HFFc6 (cell line): ENCODE measurements at places on chromosomes 7 and 10.

- no peak for DNase-seq
These were observed 899.5 kb upstream of the CELF2 start for GRCh38 chr10:10118131-10118530.

- DNase-seq = no peak
These were observed 8.4 kb upstream of the ZNF853 start for GRCh38 chr7:6606866-6607583.

- no peak for DNase-seq
These were observed 110.7 kb downstream of the INHBA start for GRCh38 chr7:41592236-41592635.

- no peak for DNase-seq
These were observed 141.7 kb upstream of the PFKP start for GRCh38 chr10:2925631-2926030.

GRCh38 chr10:17643339-17643754 is 604 bp upstream of the STAM start:
- DNase-seq = peak; percentile 84

DNA sequence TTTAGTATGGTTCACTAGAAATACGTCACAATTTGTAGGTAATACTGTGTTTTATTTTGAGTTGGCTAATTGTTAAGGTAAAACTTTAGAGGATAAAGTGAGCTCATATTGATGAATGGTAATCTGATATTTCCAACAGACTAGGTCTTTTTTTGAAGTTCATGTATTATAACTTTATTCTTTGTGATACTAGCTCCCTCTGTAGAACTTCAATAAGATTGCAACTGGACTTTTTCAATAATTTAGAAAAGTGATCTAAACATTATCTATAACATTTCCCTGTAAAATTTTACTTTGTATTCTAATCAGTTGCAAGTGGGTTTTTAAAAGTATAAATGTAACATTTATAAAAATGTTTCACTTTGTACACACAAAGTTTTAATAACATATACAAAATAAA is 83.5 kb downstream of the ADK start:
- no peak for DNase-seq

DNA sequence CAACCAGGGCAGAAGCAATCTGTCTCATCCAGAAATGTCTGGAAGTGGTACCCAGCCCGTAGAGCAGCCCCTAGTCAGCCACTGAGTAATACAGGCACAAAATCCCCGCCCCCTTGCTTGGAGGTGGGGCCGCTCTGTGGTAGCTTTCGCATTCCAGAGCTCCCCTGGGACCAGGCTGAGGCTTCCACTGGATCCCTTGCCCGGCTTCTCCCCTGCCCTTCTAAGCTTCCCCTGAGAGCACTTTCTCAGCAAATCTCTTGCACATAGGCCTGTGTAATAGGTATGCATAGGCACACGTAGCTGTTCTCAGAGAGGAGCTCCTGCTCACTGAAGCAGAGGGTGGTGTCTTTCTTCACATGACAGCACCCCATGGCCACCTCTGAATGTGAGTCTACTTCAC is 144.2 kb downstream of the BMS1 start:
- no peak for DNase-seq

DNA sequence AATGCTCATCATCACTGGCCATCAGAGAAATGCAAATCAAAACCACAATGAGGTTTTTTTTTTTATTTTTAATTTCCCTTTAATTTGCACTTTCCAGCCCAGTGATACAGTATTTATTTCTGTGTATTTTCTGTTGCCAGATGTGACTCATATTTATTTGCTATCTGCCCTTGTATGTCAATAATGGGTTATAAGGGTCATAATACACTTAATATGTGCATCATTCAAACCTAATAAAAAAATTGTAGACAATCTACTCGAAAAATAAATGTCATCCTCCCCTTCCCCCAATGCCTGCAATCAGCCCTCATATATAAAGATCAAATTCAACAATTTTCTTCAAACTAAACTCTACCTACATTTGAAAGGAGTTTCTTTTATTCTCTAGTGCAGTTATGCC is 154.5 kb downstream of the CSTF2T start:
- no peak for DNase-seq

GRCh38 chr7:138033241-138033640 is 31.4 kb upstream of the CREB3L2 start:
- no peak for DNase-seq

DNA sequence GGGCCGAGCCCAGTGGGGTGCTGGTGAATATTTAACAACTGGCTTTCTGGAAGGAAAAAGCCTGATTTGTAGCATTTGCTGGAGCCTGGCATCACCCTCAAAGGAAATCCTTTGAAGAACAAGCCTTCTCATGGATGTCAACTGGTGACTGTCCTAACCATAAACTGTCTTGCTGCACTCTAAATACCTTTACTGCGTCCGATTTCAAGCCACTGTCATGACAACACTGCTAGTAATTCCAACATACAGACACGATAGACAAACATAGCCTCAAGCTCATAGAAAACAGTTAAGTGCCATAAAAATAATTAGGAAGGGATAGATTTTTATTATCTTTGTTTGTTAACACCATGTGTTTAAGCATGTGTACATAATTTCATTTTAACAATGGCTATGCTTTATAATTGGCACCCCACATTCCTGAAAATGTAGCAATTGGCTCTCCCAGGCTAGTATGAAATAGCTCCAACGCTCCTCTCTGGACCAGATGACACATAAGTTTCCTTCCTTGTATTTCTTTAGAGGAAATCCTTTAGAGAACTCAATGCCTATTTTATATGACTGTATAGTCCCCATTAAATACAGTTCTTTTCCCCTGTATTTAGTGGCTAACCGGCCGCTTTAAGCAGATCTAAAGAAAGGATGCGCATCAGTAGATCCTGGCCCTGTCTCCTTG is 273.4 kb downstream of the PRPF18 start:
- DNase-seq = peak; percentile 61

GRCh38 chr7:74134117-74134620 is 40.0 kb upstream of the EIF4H start:
- DNase-seq = no peak

DNA sequence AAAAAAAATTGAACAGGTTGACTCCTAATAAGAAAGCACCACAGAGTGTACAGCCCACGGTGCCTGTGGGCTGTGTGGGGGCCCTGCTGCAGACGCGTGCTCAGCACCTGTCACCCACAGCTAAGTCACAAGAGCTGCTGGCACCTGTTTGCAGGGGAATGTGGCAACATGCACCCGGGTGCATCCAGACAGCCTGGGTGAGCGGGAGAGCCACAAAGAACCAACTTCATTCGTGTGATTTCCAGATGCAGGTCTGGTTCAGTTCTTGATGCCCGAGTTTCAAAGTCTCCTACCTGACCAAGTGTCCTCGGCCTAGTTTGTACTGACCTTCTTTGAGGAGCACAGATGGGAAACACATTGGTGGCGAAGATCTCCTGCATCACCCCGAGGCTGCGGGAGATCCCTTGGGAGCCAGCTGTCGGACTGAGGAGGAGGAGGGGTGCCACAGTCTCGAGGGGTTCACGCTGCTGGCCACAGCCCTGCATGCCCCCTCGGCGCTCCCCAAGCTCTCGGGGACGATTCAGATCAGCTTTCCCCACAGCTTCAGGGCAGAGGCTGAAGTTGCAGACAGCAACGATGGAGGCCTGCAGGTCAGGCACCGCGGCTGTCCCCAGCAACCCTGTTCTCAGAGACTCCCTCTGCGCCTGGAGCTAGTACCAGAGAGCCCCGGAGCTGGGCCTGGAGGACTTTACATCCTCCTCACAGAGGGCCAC is 35.3 kb downstream of the AMZ1 start:
- no peak for DNase-seq

GRCh38 chr7:121793716-121794115 is 79.2 kb upstream of the PTPRZ1 start:
- no peak for DNase-seq

DNA sequence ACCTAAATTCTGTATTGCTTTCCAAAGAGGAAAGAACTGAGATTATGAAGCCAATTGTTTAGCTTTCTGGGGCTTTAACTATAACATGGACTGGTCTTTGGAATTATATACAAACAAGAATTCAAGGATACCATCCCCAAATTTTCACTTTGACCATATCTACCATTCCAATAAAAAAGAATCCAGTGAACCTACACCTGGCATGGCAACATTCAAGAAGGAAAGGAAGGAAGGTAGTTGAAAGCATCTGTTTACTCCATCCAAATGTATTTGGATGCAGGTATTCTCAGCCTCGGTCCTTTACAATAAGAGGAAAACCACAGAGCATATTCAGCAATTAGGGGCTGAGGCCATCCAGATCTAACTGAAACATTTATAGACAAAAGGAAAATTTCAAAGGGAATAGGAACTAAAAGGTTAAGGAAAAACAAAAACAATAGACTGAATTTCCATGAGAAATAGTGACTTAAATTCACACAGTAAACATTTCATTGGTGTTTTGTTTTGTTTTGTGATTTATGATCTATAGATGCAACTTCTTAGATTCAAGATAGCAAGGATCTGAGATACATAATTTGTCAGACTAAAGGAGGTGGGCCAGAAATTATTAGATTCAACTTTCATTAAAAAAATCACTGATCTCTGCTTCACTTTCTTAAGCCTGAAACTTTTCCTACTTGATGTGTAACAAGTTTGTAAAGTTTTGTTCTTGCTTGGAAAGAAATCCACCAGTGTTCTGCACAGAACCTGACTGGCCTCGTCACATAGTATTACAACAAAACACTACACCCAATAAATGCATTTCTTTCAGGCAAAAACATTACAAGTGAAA is 12.7 kb downstream of the SKIDA1 start:
- DNase-seq = no peak

- DNase-seq = no peak
These were observed 311.1 kb upstream of the SHH start for GRCh38 chr7:156123362-156123761.

DNA sequence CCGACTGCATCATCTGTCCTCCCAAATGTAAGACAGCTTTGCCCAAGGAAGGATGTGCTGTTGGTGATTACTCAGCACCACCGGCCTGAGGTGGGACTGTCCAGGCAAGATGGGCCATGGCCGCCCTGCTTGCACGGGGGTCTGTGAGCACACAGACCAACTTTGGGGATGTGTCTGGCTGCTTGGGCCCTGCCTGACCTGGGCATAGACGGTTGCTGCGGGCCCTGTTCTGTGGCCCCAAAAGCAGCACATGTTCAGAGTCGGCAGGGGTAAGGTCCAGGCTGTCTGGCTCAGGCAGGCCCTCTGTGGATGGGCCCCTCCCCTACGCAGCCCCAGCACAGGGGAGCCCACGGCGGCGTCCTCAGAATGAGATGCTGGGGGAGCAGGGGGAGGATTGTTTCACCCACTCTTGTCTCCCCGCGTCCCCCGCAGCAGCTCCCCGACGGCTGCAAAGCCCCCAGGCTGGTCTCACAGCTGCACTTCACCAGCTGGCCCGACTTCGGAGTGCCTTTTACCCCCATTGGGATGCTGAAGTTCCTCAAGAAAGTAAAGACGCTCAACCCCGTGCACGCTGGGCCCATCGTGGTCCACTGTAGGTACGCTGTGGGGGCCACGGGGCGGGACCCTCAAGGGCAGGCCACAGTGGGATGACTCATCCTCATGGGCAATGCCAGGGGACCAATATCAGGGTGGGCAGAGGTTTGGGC is 58.4 kb downstream of the MKI67 start:
- no peak for DNase-seq

- peak; percentile 94 for DNase-seq
These were observed 4.1 kb downstream of the ACBD7 start for GRCh38 chr10:15084502-15084922.

GRCh38 chr10:3482200-3482993 is 302.6 kb downstream of the KLF6 start:
- DNase-seq = peak; percentile 93
